ENCODE measurements at places on chromosomes 4 and X.

DNA sequence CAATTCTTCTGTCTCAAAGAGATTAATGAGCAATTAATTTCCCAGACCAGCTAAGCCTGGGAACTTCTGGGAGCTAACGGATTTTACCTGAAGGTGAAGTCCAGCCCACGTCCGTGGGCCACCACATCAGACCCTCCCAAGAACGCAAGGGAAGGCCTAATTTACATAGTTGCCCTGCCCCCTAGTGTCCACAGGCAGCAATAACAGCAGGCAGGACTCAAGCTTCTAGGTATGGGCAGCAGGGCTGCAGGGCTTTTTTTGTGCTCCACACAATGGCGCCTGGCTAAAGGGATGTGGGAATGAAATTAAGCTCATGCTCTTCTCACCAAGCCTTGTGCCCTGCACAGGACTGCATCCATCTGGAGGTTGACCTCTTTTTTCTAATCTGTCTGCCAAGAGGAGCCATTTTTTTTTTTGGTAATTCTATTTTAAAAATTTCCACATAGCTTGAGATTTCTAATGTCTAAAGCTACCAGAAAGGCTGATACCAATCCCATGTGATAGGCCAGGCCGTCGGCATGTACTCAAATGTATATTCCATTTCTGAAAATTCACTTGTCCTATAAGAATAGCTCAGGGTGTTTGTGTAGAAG is 111.9 kb upstream of the TMEM164 start:
- no peak for DNase-seq

DNA sequence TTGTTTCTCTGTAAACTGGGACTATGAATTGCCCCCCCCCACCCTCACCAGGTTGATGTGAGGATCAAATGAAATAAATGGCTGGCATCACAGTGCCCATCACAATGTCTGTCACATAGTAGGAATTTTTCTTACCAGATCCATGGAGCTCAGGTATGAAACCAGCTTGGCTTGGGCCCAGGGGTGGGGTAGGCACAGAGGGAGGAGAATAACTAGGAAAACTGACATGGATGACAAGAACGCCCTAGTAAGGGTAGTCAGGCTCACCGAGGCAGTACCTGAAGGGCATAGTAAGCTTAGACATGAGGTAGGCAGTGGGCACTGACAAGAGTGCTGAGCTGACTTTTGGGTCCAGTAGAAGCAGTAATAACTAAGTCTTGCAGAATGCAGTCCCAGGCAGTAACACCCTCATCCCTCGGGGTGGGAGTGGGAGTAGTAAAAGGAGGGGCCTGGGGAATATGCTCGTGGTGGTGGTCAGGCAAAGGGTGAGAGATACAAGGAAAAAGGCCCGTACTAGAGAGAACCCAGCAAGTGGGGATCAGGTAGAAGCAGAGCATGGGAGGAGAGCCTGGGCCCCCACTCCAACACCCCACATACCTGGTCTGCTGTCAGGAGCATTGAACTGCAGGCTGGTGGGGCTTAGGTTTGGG is 155.9 kb upstream of the PJA1 start:
- DNase-seq = no peak

DNA sequence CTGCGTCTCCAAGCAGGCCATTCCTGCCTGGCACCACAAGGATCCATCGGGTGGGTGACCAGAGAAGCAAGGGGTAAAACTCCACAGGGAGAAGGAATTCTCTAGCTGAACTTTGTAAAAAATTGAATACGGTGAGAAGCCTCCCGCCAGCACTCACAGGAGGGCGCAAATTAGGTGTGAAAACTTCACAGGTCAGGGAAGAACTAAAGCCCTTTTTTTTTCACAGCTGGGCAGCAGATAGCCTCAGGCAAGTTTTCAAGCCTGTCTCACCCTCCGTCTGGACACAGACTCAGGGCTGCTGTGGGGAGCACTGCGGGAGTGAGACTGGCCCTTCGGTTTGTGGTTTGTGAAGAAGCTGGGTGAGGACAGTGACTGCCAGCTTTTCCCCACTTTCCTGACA is 224.1 kb upstream of the FGF16 start:
- no peak for DNase-seq

DNA sequence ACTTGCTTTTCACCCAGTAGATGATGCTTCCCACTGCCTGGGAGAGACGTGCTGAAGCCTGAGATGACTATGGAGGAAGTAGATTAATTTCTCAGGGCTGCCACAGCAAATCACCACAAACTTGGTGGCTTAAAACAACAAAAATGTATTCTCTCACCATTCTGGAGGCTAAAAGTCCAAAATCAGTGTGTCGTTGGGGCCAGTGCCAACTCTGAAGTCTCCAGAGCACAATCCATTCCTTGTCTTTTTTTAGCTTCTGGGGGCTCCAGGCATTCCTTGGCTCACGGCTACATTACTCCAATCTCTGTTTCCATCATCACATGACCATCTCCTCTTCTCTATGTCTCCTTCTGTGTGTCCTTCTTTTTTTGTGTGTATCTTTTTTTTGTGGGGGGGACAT is 105.8 kb upstream of the C1QTNF7 start:
- DNase-seq = no peak

- DNase-seq = no peak
Measured at GRCh38 chrX:154469880-154470279, 9.2 kb downstream of the LAGE3 start.

DNA sequence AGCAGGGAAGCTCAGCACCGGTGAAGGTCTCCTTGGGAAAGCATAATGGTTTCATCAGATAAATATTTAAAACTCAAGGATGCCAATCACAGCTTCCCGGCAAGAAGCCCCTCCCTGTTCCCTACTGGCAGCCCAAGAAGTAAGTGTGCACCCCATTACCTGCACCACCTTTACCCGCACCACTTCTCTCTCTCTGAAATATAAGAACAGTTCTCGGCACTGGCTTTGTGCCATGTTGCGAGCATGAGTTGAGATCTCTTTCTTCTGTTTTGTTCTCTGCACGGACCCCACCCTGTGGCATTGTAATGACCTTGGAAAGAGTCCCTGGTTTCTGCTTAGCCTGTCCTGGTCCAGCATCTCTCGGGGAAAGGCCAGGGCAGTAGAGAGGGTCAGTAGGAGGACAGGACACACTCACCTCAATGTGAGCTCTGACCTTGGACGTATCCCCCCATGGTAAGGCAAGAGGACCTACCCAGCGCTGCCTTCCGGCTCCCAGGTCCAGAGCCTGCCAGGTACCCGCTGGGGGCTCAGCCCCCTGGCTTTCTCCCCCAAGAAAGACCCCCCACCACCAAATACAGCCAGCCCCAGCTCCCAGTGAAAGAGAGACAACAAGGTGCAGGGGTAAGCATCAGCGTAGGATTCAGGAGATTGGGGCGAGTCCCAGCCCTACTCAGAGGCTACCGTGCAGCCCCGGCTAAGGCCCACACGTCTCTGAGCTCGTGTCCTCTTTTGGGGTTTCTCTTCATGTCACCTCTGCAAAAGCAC is 80.7 kb downstream of the PSAPL1 start:
- DNase-seq = no peak

- DNase-seq = no peak
Measured at GRCh38 chr4:52755426-52755825, 4.2 kb upstream of the ERVMER34-1 start.

- no peak for DNase-seq
Measured at GRCh38 chr4:71287305-71287704, 51.5 kb upstream of the SLC4A4 start.

DNA sequence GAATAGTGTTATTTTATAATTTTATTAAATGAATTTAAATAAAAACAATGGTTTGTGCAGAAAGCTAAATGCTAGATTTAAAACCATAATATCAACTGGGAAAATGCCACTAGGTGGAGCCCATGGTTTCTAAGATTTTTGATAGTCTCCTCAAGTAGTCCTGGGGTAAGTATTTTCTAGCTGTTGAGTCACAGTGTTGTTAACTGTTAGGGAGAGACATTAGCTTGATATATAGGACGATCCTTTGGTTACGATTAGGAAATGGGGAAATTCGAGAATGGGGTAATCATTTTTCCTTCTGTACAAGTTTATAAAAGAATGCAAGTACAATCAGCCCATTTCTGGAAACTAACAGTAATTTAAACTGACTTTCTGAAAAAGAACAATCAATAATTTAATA is 378.4 kb downstream of the ANKRD50 start:
- no peak for DNase-seq

- DNase-seq = peak; percentile 65
Measured at GRCh38 chr4:83455281-83456183, at the start of the genes HELQ and MRPS18C. Gene HELQ (minus strand): TSS chr4:83455823. CDS start chr4:83455693, 130 bp downstream. Gene MRPS18C (plus strand): TSS chr4:83456058. CDS start chr4:83456078, 20 bp downstream.

DNA sequence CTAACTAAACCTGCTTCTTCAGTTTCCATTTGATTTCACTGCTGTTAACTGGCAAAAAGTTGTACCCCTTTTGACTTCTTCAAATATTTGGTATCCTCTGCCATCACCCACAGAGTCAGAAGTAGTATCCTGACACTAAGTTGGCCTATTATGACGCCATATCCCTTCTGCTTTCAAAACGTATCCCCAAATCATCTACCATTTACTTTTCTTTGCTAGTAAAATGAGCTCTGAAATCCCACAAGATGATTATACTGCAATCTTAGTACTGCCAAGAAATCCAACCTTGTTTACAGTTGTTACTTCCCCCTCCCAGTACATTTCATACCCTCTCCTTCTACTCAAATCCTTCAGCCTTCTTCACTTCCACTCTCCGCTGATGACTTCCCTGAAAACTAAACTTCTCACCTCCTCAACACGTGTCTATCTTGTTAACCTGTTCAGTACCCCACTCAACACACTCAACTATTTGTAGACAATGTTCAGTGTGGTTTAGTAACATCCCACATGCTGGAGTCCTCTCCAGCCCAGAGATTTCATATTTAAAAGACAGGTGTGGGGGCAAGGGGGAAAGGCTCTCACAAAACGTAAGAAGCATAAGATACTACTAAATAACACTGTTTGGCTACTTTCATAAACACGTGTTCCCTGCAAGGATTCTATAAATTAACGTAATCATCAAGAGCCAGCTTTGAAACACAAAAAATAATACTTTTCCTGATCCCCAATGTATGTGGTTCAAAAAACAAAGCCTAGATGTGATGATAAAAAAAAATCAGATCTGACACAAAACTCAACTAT is 1.3 kb downstream of the NAF1 start:
- DNase-seq = no peak

- DNase-seq = no peak
Measured at GRCh38 chr4:144701683-144702233, 55.8 kb downstream of the HHIP start.

GRCh38 chrX:8688776-8689175 is 43.2 kb downstream of the ANOS1 start:
- no peak for DNase-seq

DNA sequence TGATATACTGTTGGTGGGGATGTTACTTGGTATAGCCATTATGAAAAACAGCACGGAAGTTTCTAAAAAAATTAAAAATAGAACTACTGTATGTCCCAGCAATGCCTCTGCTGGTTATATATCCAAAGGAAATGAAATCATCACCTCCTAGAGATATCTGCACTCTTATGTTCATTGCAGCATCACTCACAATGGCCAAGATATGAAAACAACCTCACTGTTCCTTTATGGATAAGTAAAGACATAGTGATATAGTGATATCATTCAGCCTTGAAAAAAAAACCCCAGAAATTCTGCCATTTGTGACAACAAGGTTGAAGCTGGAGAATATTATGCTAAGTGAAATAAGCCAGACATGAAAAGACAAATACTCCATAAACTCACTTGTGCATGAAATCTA is 543.8 kb upstream of the SLIT2 start:
- DNase-seq = no peak

- DNase-seq = no peak
Measured at GRCh38 chrX:20144491-20144890, 2.9 kb upstream of the EIF1AX start.

- peak; percentile 8 for DNase-seq
Measured at GRCh38 chr4:1449475-1449832, 43.2 kb upstream of the NKX1-1 start.

DNA sequence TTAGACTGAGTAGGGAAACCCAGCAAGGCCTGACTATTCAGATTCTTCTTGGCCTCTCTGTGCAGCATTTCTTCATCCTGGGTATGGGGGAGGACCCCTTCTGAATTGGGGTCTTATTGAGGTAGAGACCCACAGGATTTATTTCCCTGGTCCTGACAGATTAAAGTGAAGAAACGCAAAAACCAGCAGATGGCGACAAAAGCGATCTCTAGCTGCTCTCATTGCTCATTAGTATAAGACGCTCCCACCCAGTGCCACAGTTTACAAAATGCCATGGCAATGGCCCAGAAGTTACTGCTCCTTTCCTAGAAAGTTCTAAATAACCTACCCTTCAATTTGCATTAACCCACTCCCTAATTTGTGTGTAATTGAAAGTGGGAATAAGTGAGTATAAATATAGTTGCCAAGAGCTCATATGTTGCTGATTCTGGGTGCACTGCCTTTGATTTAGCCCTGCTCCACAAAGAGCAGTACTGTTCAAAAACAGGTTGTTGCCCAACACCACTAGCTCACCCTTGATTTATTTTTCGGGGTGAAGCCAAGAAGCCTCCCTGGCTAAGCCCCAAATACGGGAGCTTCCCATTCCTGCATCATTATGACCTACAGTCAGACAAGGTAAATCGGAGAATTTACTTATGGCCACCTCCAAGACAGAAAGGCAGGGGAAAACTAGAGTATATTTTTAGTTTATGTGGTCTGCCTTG is 3.7 kb upstream of the BEX4 start:
- DNase-seq = no peak

DNA sequence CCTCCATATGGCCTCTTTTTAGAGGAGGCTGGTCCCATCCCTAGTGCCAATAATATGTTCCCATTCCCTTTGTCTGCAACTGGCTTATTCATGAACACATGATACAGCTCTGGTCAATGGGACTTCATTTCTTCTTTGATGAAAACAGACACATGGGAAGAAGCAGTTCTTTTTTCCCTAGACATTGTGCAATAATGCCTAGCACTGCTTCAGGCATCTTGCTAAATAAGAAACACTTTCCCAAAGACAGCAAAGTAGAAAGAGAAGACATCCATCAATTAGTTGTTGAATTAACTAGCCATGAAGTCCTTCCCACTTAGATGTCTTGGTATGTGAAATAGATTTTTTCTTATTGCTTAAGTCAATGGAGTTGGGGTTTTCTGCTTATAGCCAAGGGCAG is 40.1 kb upstream of the TRPC3 start:
- DNase-seq = no peak

- no peak for DNase-seq
Measured at GRCh38 chr4:48633657-48634056, 143.6 kb downstream of the ZAR1 start.

DNA sequence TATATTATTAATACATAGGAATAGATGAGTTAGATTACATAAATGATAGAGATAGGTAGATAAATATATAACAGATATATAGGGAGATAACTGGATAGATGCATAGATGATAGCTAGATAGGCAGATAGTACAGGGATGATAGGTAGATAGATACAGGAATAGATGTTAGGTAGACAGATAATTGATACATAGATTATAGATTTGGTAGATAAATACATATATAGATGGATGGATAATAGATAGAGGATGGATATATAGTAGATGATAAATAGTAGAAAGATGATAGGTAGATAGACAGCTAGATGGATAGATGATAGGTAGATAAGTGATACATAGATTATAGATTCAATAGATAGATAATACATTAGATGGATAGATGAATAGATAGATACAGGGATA is 283.6 kb downstream of the SHOX start:
- DNase-seq = no peak

- DNase-seq = no peak
Measured at GRCh38 chrX:19555683-19556082, 40.4 kb upstream of the MAP3K15 start.

- no peak for DNase-seq
Measured at GRCh38 chrX:154074199-154074598, 23.3 kb downstream of the MECP2 start.
